Thymus (tissue), 14 donors: ENCODE measurements at places on chromosomes 7 and 10.
A peak's percentile ranks its signal among the peaks of the same experiment; 100 is the strongest.

GRCh38 chr10:92751827-92752226 is 62.1 kb downstream of the HHEX start:
- DNase-seq = no peak

DNA sequence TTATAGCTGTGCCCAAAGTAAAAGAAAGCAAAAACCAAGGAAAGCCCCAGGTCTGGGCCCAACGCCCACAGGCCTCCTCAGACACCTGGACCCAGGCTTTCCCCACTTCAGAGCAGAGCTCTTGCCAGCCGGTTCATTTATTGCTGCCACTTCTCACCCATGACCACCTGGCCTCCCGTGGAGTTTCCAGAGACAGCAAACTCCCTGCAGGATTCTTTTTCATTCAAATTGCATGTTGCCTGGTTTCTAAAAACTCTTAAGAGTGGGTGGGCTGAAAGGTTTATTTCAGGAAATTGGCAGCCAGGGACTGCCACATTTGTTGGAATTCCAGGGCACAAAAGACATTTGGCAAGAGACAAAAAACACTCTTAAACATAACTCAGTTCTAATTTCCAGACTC is 4.7 kb downstream of the VOPP1 start:
- no peak for DNase-seq

DNA sequence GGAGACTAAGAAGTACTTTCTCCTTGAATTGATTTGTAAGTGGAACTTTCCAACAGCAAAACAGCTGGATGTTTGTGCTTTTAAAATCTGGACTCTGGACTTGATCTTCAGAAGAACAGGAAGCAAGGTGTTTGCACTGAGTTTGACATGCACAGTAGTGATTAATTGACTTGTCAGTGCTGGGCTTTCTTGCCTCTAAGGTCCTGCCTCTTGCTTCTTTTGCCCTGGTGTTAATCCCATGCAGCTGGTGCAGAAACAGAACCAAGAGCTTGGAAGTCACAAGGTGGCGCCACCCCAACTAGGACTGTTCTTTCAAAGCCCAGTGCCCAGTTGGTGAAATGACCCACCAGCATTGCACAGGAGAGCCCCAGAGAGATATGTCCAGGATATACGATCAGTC is 66.8 kb upstream of the SEPHS1 start:
- no peak for DNase-seq

DNA sequence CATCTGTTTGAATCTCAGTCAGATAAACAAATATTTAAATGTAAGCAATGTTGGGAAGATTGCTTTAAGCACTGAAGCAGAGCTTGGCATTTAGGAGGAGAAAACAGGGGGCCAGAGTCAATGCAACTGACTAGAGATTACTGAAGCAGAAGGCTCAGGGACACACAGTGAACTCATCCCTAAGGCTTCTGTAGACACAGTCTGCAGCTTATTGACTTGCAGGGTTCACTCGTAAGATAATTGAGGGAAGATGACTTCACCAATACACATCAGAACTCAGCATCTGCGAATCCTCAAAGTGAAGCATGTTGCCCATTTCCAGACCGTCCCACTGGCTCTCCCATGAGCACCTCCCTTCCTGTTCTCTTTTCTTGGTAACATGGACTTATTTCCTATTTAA is 363.4 kb upstream of the PFKP start:
- no peak for DNase-seq

GRCh38 chr10:15797346-15797745 is 63.0 kb downstream of the MINDY3 start:
- DNase-seq = no peak

DNA sequence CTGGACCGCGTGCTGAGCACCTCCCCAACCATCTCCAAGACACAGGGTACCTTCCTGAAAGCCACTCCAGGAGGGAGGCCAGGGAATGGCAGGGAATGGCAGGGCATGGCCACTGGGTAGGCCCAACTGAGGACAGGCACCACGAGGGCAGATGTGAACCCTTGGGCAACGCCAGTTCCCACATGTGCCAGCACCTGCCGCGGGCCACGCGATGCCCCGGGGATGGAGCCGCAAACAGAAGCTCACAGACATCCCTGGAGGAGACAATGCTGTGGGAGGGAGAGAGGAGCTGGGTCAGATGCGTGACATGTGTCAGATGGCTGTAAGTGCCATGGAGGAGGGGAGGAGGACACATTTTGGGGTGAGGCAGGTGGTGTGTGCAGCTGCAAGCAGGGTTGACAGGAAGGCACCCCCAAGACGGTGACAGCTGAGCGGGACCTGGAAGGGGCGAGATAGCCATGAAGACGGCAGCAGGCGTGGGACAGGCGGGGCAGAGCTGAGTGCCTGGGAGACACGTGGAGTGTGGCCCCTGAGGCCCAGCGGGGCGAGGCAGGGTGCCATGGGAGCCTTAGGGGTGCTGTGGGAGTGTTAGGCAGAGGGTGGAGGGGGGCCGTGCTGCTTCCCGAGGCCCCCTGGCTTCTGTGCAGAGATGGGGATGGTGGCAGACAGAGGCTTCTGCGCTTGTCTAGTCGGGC is 27.7 kb downstream of the IQCE start:
- DNase-seq = no peak

GRCh38 chr10:74121368-74121767 is 29.3 kb downstream of the AP3M1 start:
- no peak for DNase-seq

DNA sequence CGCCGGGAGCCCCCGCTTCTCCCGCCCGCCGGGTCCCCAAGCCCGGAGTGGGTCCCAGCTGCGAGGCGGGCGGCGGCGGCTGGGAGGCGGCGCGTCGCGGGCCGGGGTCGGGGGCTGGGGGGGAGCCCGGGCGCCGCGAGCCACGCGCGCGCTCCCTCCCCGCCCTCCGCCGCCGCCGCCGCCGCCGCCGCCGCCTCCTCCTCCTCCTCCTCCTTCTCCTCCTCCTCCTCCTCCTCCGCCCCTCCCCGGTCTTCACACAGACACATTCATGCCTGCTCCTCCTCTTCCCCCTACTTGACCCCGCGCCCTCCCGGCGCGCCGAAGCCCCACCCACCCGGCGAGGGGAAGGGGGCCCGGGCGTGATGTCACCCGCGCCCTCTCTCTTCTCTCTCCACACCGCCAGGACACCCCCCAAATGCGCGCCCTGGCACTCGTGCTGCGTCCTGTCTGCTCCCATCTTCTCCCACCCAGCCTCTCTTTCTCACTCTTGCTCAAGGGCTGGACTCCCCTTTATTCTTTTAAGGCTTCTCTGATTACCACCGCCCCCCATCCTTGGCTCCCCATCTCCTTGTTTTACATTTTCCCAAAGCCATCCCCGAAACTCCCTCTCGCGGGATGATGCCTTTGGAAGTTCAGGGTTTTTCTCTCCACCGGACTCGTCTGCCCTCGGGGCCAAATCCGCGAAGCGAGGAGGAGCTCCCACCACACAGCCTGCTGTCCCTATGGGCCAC is 967 bp upstream of the GLI3 start:
- DNase-seq = no peak

- no peak for DNase-seq
Measured at GRCh38 chr7:134457210-134457609, 1.7 kb downstream of the AKR1B1 start.

- peak; percentile 61 for DNase-seq
Measured at GRCh38 chr10:133378251-133379096, 588 bp upstream of the PAOX start.

DNA sequence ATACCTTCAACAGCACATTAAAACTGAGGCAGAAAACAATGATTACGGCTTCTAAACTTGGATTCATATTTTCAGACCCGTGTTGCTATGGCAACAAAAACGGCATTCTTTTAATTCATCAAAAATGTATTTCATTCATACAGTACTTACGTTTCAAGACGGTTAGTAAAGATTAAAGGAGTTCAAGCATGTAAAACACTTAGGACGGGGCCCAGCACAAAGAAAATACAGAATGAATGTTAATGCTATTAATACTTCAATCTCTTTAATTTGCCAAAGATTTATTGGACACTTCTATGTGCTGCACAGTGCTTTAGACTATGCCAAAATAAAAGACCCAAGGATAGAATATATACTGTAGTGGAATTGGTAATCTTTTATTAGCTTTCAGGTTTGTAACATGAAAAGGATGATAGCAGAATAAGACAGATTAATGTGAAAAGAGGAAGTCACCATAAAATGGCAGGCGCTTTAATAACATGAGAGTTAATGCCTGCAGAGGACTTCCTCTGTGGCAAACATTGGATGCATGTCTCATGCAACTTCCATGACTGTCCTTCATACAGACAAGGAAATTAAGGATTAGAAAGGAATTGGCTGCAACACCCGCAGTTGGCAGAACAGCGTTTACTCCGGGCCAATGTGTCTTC is 201.6 kb upstream of the KLF6 start:
- DNase-seq = no peak

DNA sequence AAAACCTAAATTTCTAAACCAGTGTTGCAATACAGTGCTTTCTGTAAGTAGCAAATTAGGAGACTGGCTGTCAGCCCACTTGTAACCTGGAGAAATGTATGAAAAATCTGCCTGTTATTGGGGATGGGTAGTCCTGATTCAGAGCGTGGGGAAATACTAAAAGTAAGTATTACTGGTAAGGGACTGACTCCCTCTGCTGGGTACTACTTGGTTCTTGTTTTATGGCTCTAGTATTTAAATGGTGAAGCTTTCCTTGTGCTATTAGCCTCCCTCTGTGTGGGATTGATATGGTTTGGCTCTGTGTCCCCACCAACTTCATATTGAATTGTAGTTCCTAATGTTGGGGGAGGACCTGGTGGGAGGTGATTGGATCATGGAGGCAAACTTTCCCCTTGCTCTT is 886.1 kb downstream of the SORCS1 start:
- no peak for DNase-seq

DNA sequence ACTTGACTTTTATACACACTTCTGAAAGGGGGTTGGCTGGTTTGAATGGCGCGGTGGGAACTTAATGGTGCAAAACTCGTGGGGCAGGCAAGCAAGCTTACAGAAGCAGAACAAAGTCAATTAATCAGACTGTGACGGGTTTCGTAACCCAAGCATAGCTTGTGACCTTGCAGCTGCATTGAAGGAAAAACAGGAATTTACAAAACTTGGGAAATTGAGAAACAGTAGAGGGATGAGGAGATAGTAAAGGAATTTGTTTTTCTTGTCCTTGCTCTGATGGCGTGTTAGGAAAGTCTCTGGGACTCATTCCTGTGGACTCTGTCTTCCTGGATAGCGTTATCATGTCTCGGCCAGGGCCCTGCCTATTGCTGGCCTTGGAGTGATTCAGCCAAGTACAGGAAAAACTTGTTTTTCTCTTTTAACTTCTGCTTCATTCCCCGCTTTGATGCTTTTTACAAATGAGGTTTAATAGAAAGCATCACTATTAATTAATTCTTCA is 220.0 kb upstream of the KCND2 start:
- DNase-seq = no peak

DNA sequence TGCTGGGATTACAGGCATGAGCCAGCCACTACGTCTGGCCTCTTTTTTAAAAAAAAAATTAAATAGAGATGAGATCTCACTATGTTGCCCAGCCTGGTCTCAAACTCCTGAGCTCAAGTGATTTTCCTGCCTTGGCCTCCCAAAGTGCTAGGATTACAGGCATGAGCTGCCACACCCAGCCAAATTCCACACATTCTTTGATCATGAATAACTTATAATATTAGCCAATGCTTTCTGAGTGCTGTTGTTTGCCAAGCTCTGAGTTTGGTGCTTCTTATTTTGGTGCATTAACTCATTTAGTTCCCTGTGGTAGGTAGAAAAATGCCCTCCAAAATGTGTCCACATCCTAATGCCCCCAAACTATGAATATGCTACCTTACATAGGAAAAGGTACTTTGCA is 47.2 kb upstream of the MKI67 start:
- no peak for DNase-seq

GRCh38 chr7:49093218-49093617 is 168.9 kb downstream of the CDC14C start:
- no peak for DNase-seq

DNA sequence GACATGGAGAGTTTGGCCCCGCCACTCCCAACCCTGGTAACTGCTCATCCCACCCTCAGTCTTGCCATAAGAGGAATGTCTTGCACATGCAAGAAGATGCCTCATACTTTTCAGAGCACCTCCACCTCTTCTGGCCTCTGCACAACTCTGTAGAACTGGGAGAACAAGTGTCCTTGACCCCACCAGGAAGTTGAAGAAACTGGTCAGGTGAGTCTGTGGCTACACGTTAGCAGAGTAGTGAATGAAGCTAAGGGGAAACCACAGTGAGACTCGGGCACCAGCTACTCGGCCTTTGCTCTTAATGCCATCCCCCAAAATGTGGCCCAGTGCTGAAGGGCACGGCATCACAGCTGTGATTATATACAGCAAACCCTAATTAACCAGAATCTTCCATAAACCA is 110.1 kb downstream of the ARID5B start:
- no peak for DNase-seq

DNA sequence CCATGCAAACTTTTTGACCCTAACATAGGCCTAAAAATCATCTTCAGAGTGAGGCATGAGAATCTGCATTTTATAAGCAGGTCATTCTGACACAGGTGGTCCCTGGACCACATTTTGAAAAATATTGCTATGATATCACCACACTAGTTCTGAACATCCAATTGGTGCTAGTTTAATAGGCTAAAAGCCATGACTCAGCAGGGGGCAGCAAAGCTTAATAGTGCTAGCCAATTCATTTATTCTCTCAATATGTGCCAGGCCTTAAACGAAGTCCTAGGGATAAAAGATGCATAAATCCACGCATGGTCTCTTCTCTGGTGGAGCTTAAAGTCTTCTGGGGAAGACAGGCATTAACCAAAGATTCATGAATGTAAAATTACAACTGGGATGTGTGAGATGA is 10.2 kb upstream of the SLC25A28 start:
- DNase-seq = no peak

DNA sequence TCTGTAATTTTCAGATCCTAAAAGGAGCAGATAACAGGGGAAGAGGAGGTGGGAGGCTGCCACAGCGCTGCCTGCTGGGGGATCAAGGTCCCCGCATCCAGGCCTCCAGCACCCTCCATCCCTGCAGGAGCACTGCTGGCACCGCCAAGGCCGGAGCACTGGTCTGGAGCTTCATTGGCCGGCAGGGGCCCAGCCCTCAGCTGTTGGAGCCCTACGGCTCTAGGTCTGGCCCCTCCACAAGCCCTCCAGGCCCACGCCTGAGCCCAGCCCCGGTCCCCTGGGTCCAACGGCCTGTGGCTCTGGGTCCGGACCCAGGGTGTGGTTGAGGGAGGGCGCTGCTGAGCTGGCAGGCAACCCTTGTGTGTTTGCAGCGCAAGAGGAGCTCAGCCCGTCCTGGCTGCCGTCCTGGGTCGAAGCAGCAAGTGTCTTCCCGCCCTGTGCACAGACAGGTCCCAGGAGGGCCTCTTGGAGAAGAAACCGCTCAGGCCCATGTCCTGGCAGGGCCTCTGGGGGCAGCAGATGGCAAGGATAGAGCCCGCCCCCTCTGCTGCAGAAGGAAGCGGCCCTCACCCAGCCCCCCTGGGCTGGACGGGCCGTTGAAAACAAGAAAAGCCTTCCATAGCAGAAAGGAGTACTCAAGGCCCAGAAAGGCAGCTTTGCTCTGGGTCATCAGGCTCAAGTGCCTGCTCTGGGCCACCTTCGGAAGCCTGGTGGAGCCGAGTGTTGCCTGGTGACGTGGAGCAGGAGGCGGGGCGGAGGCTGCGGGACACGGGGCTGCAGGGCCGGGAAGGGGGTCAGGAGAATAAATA is 54.3 kb upstream of the TNRC18 start:
- DNase-seq = no peak

- no peak for DNase-seq
Measured at GRCh38 chr10:15864419-15864818, 4.1 kb upstream of the MINDY3 start.
